Fibroblast of skin of left quadriceps (primary cell): ENCODE measurements at places on chromosomes 4 and X.
A peak's percentile ranks its signal among the peaks of the same experiment; 100 is the strongest.

- peak; percentile 48 for DNase-seq
These were observed 1.5 kb upstream of the ASMTL start for GRCh38 chrX:1453951-1454785.

GRCh38 chrX:32448320-32448719, 763.0 kb downstream of the DMD start:
- DNase-seq = no peak

GRCh38 chr4:48403358-48403757, 62.0 kb downstream of the SLAIN2 start:
- no peak for DNase-seq

DNA sequence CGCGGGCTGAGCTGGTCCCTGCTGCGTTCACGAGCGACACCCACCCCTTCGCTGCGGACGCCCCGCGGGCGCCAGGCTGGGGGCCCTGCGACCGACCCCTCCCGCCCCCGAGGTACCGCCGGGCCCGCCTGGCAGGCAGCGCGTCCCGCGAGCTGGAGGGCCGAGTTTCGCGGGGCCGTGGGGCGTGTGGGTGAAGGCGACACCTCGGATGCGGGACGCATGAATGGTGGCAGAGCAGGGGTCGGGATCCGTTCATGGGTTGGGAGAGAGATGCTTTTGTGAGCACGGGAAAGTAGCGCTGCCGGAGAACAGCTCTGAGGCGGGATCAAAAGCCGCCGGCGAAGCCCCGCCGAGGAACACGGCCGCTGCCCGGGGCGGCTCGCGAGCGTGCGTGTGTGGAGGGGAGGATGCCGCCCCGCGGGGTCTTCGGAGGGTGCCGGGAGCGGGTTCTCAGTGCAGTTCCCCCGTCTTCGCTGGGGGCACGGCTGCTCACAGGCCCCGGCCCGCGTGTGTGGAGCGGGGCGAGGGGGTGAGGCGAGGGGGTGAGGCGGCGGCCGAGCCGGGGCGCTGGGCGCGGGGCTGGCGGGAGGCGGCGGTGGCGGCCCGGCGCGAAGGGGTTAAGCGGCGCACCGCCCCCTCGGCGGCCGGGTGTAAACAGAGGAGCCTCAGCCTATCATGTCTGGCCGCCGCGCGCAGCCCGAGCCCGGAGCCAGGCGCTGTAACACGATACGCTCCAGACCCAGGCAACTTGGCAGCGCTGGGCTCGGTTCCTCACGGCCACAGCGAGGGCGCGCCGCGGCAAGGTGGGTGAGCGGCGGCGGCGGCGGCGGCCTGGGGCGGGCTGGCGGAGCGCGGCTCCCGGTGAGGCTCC, 205.3 kb downstream of the TENM3 start:
- peak; percentile 80 for DNase-seq

DNA sequence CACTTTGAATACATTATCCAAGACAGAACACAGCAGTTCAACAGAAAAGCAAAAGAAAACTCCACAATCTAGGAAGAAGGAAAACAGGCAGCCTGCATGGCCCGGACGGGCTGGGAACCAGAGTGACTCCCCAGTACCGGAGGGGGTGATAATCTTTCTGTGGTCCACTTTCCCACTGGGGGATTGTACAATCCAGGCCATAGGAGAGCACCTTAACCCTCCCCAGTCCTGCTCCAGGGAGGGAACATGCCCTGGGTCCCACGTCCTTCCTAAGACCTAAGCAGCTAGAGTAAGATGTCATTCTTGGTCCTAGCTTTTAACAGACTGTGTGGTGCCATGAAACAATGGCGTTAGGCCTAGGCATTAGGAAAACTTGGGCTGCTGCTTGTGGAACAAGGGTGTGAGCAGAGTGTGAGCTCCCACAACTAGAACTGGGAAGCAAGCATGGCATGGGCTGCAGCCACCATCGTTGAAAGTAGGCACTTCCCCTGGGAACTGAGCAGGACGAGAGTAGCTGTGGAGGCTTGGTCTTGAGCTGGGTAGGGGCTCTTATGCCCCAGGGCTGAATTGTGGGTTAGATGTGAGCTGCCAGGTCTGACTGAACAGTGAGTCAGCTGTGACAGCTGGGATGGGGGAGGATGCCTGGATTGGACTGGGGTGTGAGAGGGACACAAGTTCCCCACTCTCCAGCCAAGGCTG, 42.4 kb downstream of the NAT8L start:
- no peak for DNase-seq

DNA sequence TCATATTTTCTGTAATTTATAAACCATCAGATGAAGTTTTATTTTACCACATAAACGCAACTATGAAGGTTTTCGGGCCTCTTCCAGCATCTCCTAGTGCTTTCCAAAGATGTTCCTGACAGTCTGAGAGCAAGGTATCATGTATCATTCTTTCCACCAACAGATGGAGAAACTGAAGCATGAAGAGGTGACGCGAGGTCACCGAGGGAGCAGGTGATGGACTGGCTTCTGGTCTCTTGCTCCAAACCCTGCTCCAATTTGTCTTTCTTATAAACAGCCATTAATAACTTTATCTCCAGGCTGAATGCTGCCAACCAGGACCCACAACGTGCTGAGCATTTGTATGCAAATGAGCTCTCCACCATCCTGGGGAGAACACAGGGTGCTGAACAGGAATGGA, 86.3 kb upstream of the MAML3 start:
- DNase-seq = no peak

DNA sequence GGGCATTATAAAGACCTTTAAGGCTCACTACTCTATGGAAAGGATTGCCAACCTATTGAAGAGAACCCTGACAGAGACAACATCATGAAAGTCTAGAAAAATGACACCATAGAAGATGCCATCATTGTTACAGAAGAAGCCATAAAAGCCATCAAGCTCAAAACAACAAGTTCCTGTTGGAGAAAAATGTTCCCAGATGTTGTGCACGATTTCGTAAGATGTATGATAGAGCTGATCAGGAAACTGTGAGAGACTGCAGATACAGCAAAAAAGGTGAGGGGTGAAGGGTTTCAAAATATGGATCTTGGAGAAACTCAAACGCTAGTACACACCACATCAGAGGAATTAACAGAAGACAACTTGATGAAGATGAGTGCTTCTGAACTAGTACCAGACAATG, 53.3 kb downstream of the WDFY3 start:
- no peak for DNase-seq

GRCh38 chrX:124217304-124218251, 114.9 kb upstream of the TEX13D start:
- peak; percentile 35 for DNase-seq

DNA sequence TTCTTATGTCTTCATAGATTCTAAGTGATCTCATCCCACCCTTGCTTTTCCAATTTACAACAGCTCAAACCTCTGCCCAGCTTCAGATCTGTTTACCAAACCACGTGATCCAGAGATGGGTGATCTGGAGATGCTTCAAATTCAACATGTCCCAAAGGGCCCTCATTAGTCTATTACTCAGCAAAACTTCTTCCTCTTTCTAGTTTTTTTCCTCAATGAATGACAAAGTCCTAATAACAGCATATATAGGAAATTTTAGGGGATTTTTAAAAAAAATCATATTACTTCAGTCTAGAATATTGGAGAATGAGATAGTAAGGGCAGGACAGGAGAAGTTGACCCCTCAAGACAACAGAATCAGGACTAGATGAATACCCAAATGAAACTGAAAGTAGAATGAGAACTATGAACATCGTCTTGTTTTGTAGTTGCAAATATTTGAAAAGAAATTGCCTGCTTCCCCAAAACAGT, 127.1 kb downstream of the CFAP299 start:
- DNase-seq = no peak

GRCh38 chrX:71998836-71999509, 88.3 kb downstream of the NHSL2 start:
- no peak for DNase-seq

DNA sequence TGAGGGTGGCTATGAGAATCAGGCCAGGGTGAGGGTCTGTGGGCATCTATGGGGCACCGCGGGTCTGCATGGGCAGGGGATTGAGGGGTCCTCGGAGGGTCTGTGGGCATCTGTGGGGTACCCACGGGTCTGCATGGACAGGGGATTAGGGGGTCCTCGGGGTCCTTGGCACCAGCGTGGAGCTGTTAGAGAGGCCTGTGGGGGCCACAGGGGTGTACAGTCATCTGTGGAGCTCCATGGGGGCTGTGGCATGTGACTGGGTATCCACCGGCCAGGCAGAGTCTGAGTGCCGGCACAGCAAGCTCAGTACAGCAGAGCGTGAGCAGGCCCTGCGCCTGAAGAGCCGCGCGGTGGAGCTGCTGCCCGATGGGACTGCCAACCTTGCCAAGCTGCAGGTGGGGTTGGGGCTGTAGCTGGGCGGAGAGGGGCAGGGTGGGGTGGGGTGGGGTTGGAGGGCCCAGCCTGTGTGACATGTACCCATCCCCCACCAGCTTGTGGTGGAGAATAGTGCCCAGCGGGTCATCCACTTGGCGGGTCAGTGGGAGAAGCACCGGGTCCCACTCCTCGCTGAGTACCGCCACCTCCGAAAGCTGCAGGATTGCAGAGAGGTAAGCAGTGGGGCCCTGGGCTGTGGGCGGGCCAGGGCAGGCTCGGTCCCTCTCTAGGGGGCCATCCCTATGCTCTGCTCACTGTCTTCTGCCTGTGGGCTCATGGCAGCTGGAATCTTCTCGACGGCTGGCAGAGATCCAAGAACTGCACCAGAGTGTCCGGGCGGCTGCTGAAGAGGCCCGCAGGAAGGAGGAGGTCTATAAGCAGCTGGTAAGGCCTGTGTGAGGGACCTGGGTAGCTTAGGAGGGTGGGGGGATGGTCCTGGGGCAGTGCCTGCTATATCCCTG, 12.9 kb downstream of the CCDC22 start:
- no peak for DNase-seq

GRCh38 chr4:100422894-100423293, 94.9 kb downstream of the EMCN start:
- DNase-seq = no peak

- no peak for DNase-seq
These were observed 456.8 kb upstream of the AMOT start for GRCh38 chrX:113297437-113297836.

- DNase-seq = no peak
These were observed 150.1 kb downstream of the AR start for GRCh38 chrX:67693928-67694327.

GRCh38 chr4:82610041-82610440, 48.3 kb upstream of the TMEM150C start:
- no peak for DNase-seq

- DNase-seq = no peak
These were observed 1851.3 kb upstream of the PCDH7 start for GRCh38 chr4:28868841-28869240.

DNA sequence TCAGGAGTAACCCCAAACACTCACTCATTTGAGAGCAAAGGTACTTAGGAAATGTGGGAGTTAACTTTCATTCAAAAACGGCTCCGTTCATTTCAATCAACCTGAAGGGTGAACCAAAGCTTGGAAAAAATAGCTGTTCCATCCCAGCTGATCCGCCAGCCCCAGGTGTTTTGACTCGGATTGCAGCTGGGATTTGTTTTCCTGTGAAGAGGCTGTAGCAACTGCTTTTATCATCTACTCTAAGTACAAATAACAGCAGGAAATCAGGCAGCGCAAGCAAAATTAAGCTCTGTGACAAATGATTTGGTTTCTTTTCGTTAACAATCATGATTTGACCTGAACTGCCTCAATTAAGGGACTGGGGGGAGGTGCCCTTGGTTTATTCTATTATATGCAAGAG, 154.7 kb downstream of the BEND2 start:
- no peak for DNase-seq

- no peak for DNase-seq
These were observed 101.0 kb downstream of the GATB start for GRCh38 chr4:151659601-151660364.

DNA sequence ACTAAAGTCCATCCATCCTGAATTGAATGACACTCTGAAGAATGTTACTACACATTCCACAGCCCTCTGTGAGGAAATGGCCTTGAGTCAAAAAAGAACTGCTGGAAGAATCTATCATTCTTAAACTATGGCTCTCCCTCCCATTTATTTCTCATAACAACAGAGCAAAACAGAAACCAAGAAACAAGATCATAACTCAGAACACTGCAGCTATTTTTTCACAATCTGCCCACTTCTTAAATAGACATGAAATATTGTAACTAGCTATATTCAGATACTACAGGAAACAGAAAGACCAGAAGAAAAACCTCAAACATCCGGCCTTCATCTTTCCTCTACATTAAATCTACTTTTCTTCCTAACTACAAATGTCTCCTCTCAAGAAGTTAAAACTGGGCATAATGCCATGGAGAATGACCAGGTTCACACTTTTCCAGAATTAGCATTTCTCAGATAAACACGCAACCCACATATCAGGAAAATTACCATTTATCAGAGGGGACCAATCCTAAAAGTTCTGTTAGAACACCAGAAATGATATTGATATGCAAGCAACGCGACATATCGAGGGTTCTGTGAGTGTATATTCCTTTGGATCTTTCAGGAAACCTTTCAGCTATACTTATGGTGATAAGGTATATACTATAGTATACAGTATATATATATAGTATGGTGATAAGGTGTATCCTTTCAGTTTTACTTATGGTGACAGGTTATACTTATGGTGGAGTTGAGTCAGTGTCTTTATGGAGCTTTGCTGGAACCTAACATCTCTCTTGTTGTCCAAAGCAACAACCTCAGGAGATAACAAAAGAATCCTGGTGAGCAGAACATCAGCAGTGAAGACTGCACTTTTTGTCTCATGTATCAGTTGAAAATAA, 60.4 kb upstream of the IRF2 start:
- DNase-seq = peak; percentile 46

DNA sequence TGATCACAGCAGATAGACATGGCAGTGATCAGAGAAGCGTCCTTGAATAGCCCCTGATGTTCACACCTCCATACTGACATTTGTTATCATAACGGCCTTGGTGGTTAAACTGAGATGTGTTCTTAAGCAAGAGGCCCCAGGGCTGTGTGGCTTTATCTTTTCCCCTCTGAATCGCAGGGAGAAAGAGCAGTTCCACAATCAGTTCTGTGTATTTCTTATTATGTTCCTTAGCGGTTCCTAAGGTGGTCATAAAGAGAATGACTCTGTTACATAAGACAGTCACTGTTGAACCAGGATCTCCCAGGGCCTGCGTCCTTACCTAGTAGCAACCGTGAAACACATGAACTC, 52.8 kb upstream of the CBR4 start:
- DNase-seq = no peak

DNA sequence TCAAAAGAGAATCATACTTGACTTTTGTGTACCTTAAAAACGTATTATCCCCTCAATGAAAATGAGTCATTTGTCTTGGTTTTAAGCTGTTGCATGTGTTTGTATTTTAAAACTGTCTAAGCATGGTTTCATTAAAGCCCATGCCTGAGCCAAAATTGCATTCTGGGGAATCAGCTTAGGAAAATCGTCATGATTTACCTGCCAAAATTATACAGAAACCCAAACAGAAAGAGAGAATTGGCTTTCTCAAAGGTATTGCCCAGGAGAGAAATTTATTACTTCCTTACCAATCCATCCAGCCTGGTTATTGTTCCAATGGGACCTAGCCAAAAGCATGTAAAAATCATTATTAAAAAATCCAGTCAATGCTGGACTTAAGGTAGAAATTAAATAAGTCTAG, 37.6 kb downstream of the GPR174 start:
- no peak for DNase-seq
